ENCODE measurements at places on chromosomes 3 and 15.

DNA sequence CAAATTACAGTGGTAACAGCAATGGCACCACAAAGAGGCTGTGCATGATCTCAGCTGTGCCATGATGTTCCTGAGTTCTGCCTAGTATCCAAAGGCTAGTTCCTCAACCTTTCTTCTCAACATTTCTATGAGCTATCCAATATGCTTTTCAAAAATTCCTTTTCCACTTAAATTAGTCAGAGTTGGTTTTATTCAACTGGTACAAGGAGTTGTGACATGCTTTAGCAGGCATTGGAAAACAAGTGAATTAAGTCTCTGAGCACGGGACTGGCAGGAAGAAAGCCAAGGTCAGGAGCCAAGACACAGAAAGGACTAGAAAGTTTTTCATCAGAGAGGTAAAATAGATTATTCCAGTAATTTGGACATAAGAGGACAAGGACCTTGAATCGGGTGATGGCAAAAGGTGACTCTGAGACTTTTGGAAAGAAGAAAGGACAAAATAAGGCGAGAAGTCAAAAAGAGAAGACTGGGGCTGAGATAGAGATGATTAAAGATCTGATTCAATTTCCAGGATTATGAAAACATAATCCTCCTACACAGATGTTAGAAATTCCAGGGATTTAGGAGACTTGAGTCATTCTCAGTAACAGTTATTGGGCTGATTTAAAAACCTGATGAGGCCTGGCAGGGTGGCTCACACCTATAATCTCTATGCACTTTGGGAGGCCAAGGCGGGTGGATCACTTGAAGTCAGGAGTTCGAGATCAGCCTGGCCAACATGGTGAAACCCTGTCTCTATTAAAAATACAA, 36.1 kb downstream of the PBRM1 start:
- no peak for DNase-seq

DNA sequence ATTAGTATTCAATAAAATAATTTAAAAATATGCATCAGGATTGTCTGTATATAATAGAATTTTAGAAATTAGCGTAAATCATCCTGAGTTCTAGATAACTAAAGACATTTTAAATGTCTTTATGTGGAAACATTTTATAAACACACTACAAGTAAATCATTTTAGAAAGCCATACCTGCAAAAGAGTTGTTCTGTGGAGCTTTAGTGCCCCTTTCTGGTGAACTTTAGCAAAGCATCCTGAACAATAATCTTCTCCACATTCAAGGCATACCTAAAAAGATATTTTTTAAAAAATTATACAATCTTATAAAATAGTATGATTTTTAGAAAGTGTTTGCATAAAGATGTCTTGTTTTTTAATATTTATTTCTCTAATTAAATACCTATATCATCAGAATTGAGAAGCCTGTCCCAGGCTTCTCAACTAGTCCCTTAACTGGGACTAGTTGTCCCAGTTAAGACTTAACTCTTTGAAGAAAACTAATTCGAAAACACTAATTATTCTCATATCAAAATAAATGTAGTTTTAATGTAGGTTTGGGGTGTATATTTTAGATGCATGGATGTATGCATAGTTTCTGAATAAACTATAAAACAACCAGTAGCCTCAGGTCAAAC, 29.7 kb downstream of the ZBBX start:
- DNase-seq: peak; percentile 28

DNA sequence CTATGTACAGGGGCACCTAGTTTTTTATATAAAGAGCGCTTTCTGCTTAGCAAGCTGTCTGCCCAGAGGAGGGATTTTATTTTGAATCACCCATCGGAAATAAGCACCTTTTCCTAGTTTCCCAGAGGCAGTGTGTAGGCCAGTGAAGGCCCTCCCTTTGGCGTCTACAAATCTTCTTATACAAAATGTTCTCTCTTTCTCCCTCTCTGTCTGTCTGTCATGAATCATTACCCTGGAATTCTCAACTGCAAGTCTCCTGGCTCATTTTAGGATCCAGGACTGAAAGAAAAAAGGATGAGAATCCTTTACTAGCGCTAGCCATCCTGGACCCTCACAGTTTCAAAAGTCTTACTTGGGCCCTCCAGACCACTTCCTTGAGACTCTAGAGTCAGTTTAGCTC, 728.1 kb downstream of the OTOL1 start:
- no peak for DNase-seq

DNA sequence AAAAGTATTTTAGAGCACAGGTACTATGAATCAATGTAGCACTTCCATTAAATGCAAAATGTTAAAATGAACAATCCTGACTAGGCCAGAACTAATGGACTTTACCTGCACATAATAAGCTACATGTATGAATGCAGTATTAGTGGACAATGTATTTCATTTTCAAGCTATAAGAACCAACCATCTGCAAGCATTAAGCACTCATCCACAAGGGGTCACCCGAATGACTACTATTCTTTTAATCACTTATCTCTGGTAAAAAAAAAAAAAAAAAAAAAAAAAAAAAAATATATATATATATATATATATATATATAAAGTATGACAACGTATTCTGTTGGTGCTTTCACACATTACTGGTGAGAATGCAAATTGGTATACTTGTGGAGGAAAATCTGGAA, 7.2 kb downstream of the HERC1 start:
- DNase-seq: no peak

DNA sequence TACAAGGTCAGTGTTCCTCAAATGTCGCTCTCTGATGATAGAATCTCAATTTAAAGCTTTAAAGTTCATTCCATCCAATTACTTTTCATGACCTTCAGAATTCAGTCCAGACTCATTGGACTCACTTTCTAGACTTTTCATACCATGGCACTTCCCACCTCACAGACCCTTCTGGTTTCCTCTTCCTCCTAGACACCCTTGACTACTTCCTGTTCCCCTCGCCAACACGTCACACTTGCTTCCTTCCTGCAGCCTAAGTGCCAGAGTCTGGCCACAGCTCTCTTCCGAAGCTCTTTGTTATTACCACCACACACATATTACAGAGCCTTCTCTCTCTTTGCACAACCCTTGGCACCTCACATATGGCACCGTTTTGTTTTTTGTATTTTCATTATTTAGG, 59.1 kb upstream of the UMPS start:
- no peak for DNase-seq

DNA sequence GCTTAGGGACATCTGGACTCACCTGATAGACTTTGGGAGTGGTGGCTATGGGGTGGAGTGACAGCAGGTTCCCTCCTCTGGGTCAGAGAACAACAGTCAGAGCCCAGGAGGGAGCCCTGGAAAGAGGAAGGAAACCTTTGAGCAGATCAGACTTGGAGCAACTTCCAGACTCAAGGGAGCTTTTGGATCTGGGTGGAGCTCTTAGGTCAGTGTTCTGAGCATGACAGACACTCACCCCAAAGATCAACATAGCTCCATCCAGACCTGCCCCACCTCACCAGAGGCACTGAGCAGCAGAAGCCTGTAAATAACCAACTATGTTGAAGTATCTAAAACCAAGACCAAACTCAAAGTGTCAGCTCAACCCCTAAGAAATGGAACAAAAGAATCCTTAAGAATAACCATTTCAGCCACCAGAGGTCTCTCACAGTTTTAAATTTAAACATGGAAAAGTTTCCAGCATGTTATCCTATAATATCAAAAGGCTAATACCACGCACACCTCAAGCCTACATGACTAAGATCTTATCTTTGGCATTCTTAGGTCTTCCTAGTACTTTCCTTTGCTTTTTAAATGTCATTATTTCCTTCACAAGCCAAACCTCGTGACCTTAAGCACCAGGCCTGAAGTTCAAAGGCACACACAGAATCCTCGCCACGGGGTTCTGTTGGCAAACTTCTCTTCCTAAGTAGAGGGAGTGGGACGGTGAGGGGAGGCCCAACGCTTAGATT, 56.4 kb downstream of the UMPS start:
- peak; percentile 41 for DNase-seq

Measured in hepatocyte (in vitro differentiated cells).